ENCODE measurements at places on chromosomes 1 and 21.
A peak's percentile ranks its signal among the peaks of the same experiment; 100 is the strongest.

GRCh38 chr1:162560303-162561036 lies 1.1 kb upstream of the UAP1 start:
- DNase-seq, result no peak

- DNase-seq, result no peak
Measured at GRCh38 chr21:36916718-36917117, 49.8 kb downstream of the HLCS start.

GRCh38 chr1:43878440-43878839 lies 55.2 kb upstream of the ARTN start:
- DNase-seq, result no peak

- no peak for DNase-seq
Measured at GRCh38 chr21:38208118-38208517, 48.7 kb upstream of the KCNJ15 start.

DNA sequence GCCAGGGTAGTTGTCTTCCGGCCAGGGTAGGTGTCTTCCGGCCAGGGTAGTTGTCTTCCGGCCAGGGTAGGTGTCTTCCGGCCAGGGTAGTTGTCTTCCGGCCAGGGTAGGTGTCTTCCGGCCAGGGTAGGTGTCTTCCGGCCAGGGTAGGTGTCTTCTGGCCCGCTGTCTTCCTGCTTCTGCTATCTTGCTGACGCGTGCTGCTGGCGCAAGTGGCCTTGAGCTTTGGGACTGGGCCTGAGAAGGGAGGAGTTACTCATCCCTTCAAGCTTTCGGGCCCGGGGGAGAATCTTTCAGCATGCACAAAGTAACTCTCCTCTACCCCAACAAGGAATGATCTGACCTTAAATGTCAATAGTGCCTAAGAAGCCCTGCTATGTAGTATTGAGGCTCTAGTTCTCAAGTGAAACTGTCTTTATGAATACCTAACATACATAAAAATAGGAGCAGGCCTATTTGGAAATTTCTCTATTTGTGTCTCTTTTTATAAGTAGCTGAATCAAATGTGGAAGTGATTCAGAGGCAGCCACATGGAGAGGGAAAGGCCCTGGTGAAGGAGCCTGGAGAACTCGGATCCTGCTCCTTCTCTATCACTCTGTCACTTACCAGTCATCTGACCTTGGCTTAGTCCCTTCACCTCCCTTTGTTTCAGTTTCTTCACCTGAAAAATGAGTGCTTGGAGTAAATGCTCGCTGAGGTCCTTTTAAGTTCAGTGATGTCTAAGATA lies 65.6 kb downstream of the RGL1 start:
- DNase-seq, result no peak

DNA sequence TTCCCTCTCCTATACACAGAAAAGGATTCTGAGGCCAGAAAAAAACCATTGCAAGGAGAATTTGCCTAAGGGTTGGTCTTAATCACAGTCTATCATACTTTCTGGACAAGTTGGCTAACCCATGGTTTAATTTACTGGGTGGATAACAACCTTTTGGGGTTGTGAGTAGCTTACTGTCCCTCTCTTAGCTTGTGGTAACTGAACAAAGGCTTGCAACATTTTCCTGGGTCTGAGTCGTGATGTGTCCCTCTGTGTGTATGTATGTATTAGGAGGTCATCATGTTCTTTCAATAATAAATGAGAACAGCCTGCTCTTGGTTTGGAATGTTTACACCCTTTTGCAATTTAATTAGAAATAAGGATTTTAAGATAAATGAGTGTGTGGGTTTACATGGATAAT lies 36.7 kb downstream of the PAPPA2 start:
- no peak for DNase-seq

- DNase-seq, result no peak
Measured at GRCh38 chr1:94326329-94326728, 88.9 kb upstream of the ARHGAP29 start.

GRCh38 chr1:175481126-175482070 lies 262.0 kb downstream of the TNR start:
- no peak for DNase-seq

DNA sequence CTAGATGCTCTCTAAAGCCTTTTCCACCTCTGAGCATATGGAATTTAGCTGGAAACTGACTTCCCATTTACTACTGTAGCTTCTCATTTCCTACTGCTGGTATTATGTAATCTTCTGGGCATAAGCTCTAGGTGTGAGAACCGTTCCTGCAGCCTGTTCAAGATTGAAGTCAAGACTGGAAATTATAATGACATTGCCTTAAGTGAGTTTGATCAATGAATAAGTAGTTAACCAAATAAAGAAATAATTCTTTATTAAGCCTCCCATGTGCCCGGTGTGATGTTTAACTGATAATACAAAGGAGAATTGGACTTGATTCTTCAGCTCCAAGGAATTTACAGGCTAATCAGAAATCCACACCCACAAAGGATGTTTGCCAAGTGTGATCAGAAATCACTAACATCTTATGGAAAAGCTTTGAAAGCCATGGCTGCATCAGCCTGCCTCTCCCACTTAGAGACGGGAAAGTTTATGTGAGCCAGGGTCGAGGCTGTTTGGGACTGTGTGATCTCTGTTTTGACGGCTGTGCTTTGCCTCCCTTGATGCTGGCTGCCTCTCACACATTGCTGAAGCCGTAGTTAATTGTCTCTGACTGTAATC lies 36.4 kb upstream of the PRELP start:
- no peak for DNase-seq

DNA sequence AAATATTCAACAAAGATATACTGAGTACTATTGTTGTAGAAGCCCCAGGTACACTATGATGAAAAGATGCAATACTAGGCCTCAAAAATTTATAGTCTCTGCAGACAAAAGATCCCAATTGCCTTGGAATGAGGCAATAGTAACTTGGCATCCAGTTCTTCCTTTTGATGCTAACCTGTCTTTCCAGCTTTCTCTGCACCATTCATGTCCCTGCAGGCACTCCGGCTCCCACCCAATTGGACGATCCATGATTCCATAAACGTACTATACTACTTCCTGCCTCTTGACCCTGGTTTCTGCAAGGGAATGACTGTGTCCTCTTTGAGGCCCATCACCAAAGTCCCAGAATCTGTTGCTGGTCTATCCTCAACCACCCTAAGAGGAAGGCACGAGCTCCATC lies 8.0 kb upstream of the TAGLN2 start:
- no peak for DNase-seq

- DNase-seq, result no peak
Measured at GRCh38 chr1:89465201-89465600, 59.4 kb upstream of the LRRC8B start.

- DNase-seq, result no peak
Measured at GRCh38 chr1:34987018-34987417, 1.9 kb upstream of the TMEM35B start.

DNA sequence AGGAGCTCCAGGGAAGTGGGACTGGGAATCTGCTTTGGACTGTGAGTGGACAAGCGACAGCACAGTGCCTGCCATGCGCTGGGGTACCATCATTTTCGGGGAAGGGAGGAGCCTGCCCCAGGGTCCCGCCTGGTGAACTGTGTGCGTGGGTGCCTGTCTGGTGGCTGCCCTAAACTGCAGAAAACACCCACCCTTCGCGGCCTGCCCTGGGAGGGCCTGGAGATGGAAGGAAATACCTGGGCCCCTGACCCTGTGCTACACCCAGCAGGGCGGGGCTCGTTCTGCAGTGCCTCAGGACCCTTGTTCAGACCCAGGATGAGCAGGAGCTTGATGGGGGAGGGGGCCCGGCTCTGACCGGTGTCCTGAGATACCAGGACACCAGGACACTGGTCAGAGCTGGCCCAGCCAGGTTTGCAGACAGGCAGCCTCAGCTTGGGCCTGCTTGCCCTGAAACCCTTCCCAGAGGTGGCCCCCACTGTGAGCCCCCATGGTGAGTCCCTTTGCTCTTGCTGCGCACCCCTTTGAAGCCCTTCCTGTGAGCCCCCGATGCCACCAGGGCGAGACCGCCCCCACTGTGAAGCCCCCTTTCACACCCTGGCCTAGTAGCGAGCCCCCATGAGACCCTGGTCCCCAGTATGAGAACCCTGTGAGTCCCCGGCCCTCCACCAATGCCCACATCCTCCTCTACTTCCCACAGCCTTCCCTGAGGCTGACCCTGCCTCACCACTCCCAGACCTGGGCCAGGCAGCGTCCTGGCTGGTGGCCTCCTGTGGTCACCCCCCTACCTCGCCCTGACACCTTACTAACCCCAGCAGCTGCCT lies 2.6 kb downstream of the GJC2 start:
- no peak for DNase-seq

- DNase-seq, result no peak
Measured at GRCh38 chr1:29384496-29385015, 148.2 kb downstream of the PTPRU start.

DNA sequence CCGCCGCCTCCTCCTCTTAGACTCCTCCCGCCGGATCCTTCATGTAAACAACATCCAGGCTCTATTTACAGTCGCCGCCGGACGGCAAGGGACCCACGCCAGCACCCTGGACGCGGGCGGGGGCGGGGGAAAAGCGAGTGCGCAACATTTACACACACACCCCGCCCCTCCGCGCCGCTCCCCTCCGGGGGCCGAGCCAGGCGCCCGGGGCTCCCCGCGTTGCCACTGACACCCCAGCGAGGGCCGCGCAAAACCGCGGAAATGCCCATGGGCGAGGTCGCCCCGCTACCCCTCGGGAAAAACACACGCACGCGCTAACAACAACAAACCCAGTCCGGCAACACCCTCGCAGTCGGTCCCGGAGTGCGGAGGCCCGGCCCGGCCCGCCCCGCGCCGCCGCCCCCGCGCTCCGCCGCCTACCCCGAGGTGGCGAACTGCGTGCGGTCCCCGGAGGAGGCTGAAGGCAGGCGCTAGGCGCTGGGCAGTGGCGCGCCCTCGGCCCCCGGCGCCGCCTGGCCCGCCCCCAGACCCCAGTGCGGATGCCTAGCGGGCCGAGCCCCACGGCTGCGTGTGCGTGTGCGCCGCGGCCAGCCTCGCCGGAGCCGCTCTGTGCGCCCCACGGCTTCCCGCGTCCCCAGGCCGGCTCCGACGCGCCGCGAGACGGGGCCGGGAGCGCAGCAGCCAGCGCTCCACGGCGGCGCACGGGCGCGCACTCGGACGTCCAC lies 81.1 kb upstream of the AK4 start:
- peak; percentile 87 for DNase-seq

DNA sequence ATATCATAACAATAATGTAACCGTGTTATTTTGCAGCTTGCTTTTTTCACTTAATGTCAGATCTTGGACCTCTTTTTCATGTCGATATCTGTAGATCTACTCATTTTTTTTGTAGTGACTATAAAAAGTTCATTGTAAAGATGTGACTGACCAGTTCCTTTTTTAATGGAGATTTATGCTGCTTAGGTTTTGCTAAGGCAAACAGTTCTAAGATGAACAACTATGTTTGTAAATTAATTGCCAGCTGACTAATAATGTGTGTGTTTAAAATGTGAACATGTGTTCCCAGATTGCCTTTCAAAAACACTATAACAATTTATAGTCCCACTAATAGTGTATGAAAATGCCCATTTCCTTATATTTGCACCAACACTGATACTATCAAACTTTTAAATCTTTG lies 18.1 kb upstream of the EPS8L3 start:
- no peak for DNase-seq

DNA sequence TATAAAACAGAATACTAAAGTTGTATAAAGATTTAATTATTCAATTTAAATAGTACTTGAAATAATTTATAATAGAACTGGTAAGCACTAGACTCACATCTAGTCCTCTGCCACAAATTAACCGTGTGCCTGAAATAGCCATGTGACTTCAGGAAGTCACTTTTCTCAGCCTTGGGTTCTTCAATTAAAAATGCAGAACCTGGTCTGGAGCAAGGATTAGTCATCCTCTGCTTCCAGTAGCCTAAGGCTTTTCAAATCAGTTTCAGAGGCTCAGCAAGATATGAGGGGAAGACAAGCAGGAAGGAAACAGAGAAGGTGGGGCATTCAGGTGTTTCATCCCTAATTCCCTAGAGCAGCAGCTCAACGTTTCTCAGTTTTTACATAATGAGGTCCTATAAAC lies 23.0 kb downstream of the DPH5 start:
- DNase-seq, result no peak

- DNase-seq, result no peak
Measured at GRCh38 chr1:239893127-239893731, 198.5 kb upstream of the FMN2 start.

GRCh38 chr1:77688939-77689338 lies 6.5 kb upstream of the ZZZ3 start:
- DNase-seq, result no peak

- DNase-seq, result no peak
Measured at GRCh38 chr21:37863842-37864241, 52.4 kb downstream of the KCNJ6 start.

GRCh38 chr1:207964195-207964966 lies 53.5 kb upstream of the CD34 start:
- DNase-seq, result no peak

- DNase-seq, result peak; percentile 56
Measured at GRCh38 chr1:6343506-6344405, 49.8 kb downstream of the ACOT7 start.

Measured in CD4-positive, alpha-beta memory T cell (primary cell).